Endothelial cell of umbilical vein (primary cell): ENCODE measurements at places on chromosomes 4 and X.
A peak's percentile ranks its signal among the peaks of the same experiment; 100 is the strongest.

DNA sequence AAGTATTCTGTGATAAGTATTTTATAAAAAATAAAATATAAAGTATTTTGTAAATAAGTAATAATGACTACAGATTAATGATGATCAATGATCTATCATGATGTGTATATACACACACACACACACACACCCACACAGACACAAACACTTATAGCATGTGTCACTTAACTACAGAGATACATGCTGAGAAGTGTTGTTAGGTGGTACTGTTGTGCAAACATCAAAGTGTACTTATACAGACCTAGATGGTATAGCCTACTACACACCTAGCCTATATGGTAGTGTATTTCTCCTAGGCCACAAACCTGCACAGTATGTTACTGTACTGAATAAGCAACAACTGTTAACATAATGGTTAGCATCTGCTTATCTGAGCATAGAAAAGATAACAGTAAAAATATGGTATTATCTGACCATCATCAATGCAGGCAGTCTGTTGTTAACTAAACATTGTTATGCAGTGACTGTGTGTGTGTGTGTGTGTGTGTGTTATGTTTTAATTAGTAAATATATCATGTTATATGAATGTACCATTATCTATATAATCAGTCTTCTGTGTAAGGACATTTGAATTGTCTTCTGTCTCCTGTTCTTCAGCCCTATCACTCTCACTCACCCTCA, 138.2 kb downstream of the CAMK2D start:
- DNase-seq = no peak

DNA sequence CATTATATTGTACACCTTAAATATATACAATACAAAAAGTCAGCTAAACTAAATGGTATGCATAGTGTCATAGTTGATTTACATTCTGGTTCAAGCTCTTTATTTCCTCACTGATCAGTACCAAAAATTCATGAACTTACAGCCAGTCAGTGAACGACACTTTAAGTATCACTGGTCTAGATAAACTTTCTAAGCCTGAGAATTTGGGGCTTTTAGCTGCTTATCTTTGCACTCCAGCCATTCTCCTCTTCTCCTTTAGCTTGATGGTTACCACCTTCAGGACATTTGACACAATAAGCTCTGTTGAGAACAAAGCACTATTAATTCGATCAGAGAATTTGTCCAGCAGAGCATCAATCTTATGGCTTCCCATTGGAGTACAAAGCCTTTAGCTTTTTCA, 83.0 kb upstream of the ALG13 start:
- DNase-seq = no peak

- DNase-seq = no peak
These were observed 793 bp downstream of the TSPAN7 start for GRCh38 chrX:38561951-38562719.

- no peak for DNase-seq
These were observed 502.6 kb downstream of the EPHA5 start for GRCh38 chr4:65167719-65168118.

- DNase-seq = no peak
These were observed 78.7 kb downstream of the CLNK start for GRCh38 chr4:10605746-10606482.

DNA sequence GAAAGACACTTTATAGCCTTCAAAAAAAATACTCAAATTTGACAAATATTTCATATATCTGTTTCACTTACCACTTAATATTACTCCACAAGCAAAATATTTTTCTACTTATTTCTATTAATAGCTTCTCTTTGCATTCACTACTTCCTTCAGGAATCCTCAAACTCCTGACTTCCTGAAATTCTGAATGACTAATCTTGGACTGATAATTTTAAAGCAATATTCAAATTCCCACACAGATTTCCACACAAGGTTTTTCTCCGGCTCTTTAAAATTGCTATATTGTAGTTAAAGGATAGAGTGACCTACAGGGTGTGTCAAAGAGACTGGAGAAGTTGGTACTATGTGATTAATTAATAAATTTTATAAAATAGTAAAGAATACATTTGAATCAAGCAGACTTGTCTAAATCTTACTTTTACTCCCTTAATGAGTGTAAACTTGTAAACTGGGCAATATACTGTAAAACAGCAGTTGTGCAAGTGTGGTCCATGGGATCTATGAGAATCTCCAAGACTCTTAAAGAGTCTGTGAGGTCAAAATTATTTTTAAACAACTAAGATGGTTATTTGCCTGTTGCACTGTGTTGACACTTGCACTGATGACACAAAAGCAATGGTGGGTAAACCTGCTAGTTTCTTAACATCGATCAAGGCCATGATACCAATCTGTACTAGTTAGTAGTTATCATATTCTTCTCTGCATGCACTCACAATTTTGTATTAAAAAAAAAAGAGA, 44.5 kb downstream of the ANKRD17 start:
- peak; percentile 76 for DNase-seq

DNA sequence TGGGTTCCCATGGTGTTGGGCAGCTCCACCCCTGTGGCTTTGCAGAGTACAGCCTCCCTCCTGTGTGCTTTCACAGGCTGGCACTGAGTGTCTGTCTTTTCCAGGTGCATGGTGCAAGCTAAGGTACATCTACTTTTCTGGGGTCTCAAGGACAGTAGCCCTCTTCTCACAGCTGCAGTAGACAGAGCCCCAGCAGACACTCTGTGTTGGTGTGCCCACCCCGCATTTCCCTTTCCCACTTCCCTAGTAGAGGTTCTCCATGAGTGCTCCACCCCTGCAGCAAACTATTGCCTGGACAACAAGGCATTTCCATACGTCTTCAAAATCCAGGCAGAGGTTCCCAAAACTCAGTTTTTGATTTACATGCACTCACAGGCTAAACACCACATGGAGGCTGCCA, 143.0 kb downstream of the TECRL start:
- no peak for DNase-seq

GRCh38 chr4:144209491-144209890, 69.0 kb upstream of the GYPA start:
- DNase-seq = no peak

- DNase-seq = no peak
These were observed 139.6 kb downstream of the AMMECR1 start for GRCh38 chrX:110178179-110178865.

GRCh38 chr4:63898961-63899360, 510.3 kb downstream of the TECRL start:
- DNase-seq = no peak

DNA sequence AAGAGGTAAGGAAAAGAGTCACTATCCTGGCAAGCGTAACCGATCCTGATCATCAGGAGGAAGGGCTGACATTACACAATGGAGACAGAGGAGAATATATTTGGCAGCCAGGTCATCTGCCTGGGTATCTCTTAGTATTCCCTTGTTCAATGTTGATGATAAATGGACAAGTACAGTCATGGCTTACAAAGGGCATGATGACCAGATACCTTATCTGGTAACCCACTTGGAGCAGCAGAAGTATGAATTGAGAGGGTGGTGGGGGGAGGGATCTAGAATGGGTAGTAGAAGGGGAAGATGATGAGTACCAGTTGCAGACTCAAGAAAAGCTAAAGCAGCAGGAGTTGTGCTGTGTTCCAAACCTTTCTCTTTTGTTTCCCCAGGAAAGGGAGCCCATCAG, 17.3 kb downstream of the F8 start:
- no peak for DNase-seq

- no peak for DNase-seq
These were observed 8.0 kb downstream of the XPNPEP2 start for GRCh38 chrX:129746557-129747470.

GRCh38 chr4:165477799-165478198, 99.0 kb downstream of the CPE start:
- no peak for DNase-seq

GRCh38 chr4:183987987-183988392, 82.9 kb downstream of the STOX2 start:
- peak; percentile 55 for DNase-seq

DNA sequence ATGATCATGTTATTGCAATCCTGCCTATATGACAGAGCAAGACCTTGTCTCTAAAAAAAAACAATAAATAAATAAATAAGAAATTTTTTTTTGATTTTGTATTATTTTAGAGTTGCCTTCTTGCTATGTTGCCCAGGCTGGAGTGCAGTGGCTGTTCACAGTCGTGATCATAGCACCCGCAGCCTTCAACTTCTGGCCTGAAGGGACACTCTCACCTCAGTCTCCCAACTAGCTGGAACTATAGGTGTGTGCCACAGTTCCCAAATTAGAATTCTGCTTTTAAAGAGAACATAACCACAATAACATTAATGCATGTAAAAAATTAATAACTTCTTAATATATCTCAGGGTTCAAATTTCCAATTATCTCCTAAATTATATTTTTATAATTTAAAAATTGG, 7.8 kb downstream of the YIPF6 start:
- no peak for DNase-seq

- DNase-seq = no peak
These were observed 9.1 kb upstream of the CSN2 start for GRCh38 chr4:69974631-69975030.

DNA sequence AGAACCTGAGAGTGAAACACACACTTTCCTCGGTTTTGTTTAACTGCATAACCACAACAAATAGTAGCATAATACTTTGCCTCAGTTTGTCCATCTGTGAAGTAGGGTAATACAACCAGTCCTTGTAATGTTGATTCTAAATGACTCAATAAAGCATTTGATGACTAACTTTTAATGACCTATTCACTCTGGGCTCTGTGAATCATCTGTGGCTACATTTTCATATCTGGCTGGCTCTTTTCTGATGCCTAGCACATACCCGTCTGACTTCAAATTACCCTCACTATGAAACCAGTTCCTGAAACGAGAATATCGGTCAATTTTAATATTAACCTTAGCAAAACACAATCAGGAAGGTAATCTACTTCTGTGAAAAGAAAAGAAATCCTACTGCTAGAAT, 151.0 kb downstream of the SH2D1A start:
- DNase-seq = no peak

- no peak for DNase-seq
These were observed 82.2 kb downstream of the SH3KBP1 start for GRCh38 chrX:19805046-19805690.

GRCh38 chr4:80462621-80463091, 127.1 kb downstream of the CFAP299 start:
- no peak for DNase-seq

GRCh38 chr4:74005528-74005927, 7.1 kb upstream of the CXCL5 start:
- peak; percentile 25 for DNase-seq

DNA sequence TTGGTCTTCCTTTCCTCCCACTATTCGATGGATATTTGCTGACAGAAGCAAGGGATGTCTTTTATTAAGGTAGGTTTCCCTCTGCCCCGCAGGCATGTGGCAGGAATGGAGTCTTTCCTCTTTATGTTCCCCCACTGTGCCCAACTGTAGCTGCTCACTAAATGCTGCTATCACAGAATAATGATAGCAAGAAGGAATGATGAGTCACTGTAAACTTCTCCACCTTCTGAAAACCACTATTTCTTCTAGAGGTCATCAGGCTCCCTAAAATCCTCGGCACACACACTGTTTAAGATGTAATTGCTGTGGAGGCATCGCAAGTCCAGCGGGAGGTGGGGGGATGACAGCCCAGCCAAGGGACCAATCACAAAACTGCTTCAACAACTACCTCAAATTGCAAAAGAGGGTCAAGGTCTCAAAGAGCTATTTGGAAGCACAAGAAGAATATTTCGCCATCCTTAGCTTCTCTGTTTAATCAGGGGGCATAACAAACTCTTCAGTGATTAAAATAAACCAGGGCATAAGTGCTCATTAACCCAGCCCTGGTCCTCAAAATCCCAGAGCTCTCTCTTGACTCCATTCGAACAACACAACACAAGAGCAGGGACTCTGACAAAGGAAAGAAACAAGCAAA, 13.9 kb downstream of the QDPR start:
- DNase-seq = no peak

DNA sequence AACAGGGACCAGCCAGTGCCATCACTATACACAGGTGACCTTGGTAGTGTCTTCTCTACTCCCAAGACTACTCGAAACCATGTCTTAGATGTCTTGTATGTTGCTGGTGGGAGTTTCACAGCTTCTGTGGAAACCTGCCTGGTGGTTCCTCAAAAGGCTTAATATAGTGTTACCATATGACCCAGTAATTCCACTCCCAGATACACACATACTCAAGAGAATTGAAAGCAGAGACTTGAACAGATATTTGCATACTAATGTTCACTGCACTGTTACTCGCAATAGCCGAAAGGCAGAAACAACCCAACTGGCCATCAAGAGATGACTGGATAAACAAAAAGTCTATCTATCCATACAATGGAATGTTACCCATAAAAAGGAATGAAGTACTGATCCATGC, 3.1 kb downstream of the TFDP3 start:
- DNase-seq = no peak

DNA sequence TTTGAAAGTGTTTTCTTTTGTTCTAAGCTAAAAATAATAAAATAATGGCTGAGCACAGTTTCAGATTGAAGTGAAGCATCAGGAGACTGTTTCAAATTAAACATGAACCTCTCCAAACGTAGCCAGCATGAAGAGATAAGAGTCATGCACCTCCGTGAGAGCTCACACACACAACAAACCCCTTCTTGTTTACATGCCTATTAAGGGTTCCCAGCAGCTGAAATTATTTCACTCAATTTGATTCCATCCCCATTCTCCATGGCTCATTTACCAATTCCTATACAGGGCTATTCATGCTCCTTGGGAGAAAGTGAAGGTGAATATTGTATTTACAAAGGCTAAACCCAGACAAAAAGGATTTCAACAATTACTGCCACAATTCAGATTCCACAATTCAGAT, 954.1 kb upstream of the INTU start:
- DNase-seq = no peak

DNA sequence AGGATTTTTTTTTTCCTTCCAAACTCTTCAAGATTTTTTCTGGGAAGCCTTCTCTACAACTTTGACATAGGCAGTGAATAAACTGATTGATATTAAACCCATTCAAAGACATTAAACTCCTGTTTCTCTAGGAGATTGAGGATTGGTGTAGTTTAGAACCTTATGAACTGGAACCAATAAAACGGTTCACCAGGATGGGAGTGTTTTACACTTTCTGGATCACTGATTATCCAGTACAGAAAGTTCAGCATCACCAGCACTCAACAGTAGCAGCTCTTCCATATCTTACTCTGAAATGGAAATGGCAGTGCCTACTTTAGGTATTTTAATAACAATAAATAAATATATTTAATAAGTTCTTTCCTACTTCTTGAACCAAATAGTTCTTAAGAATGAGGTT, 76.7 kb downstream of the BMPR1B start:
- no peak for DNase-seq

- peak; percentile 64 for DNase-seq
These were observed 646 bp upstream of the FAM3A start for GRCh38 chrX:154516656-154517100.
